ENCODE measurements at places on chromosomes 16 and 17.

GRCh38 chr16:89352091-89352681 is 134.7 kb downstream of the ZNF778 start:
- no peak for DNase-seq

DNA sequence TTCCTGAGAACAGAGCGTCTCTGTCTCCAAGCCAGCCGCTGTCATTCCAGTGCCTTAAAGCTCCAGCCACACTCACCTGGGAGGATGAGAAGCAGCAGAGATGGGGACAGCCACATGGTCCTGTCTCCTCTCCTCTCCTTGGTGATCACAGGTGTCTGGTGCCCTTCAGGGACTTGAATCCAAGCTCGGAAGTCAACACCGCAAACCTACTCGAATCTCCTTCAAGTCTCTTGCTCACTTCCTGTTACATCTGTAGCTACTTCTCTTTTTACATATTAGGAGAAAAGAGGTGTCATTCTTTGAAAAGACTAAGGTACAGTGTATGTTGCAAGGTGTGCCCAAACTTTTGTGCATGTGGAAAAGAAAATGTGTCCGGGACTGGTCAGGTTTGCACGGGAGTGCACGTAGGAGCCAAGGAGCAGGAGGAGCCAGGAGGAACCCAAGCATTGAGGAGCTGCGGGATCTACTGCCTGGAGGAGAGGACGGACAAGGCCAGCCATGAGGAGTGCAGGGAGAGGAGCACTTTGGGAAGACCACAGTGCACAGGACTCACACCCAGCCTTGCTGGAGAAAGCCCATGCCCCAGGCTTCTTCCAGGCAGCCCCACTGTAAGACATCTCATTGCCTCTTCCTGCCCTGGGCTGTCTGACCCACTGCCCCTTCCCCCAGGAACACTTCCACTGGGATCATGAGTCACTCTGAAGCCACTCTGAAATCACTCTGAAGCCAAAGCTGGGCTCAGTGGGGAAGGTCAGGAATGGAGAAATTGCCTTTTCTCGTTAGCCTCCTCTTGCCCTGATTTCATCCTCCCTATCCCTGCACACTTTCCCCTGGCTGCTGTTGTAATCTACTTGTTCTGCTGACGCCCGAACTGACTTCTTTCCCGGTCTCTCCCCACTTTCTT is at the start of gene CD300LD:
Gene CD300LD (minus strand): TSS at position 197 of the 904 bp plus-strand sequence. CDS start 81 bp downstream, at position 116.
- DNase-seq, result no peak

- DNase-seq, result no peak
Measured at GRCh38 chr16:23826528-23827045, 9.2 kb upstream of the PRKCB start.

DNA sequence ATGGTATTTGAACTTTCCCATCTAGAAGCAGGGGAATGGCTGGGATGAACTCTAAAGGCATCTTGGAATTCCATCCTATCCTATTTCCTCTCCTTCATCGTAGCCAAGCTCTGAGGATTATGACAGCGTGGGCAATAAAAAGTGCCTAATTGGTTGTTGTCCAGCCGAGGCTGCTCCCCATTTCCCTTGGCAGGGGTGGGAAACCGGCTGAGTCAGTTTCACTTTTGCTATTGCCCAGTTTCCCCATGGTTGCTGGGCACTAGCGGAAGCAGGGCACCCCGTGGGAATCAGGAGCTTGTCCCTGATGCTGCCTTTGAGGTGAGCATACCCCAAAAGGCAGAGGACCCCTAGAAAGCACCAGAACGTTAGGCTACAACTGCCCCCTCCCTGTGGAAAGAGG is 13.8 kb upstream of the SP2 start:
- DNase-seq, result no peak

- DNase-seq, result no peak
Measured at GRCh38 chr16:89572485-89573205, 2.9 kb upstream of the CPNE7 start.

DNA sequence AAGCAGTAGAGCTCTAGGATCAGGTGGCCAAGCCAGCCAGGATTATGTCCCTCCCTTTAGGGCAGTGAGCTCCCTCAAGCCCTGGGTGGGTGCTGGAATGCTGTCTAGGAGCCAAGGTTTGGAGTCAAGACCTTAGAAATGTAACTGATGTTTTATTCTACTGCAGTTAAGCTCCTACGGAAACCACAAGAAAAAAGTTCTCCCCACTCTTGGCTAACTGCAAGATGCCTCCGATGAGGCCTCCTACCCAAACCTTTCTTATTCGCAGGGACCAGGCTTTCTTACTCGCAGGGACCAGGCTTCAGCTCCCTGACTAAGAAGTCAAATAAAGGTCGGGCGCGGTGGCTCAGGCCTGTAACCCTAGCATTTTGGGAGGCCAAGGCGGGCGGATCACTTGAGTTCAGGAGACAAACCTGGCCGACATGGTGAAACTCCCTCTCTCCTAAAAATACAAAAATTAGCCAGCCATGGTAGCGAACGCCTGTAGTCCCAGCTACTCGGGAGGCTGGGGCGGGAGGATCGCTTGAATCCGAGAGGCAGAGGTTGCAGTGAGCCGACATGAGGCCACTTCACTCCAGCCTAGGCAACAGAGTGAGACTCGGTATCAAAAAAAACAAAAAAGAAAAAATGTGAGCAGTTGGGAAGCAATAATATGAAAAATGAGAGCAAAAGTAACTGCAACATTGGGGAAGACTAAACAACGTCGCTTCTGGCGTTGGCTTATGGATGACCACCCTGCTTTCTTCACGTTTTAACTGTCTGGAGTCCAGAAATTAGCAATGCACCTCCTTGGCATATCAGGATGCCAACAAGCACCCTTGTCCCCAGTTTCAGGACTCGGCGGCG is 31.7 kb upstream of the ARL4D start:
- no peak for DNase-seq

GRCh38 chr17:54971147-54971546 is 2.6 kb downstream of the STXBP4 start:
- DNase-seq, result no peak

- DNase-seq, result no peak
Measured at GRCh38 chr17:76955191-76955590, 87.0 kb downstream of the MGAT5B start.

- no peak for DNase-seq
Measured at GRCh38 chr16:64705443-64705842, 416.4 kb downstream of the CDH11 start.

DNA sequence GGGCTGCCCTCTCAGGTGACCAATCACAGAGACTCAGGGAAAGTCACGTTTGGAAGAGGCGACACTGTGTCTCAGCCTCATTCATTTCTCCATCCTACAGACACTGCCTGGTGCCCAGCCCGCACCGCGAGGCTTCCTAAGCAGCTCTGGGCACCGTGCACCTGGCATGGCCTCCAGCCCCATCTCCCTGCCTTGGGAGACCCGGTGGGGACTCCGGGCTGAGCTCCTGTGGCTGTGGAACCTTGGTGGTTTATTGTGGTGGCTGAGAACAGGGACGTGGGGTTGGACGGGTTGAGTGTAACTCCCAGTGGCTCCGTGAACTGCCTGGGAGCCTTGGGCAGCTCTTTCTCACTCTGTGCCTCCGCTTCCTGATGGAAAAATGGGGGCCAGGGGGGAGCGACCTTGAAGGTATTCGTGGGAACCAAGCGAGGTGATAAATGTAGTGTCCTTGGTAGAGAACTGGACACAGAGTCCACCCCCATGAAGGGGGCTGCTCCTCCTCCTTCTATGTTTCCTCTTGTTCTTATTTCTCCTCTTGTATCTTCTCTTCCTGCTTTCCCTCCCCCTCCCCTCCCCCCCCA is 215.4 kb downstream of the SEC14L1 start:
- DNase-seq, result peak; percentile 16

Data from stimulated activated CD4-positive, alpha-beta T cell treated with anti-CD3 and anti-CD28 coated beads, Interleukin-2, amount 100 ng/mL, for 24 hours (primary cell).